ENCODE measurements at places on chromosomes 6 and 20.
A peak's percentile ranks its signal among the peaks of the same experiment; 100 is the strongest.

GRCh38 chr6:33333666-33334065 is 16.1 kb upstream of the ZBTB22 start:
- DNase-seq = no peak

DNA sequence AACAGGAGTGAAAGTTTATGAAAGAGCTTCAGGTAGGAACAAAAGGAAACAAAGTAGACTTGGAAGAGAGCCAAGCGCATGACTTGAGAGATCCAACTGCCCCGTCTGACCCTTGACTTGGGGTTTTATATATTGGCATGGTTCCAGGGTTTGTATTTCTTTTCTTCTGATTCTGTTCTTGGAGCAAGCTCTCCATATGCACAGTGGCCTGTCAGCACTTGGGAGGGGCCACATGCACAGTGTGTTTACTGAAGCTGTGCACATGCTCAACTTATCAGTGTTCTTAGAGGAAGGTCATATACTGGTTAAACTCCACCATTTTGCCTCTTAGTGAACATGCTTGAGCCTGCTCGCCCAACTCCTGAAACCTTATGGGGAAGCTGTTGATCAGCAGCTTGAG is 953.7 kb downstream of the TFAP2A start:
- no peak for DNase-seq

DNA sequence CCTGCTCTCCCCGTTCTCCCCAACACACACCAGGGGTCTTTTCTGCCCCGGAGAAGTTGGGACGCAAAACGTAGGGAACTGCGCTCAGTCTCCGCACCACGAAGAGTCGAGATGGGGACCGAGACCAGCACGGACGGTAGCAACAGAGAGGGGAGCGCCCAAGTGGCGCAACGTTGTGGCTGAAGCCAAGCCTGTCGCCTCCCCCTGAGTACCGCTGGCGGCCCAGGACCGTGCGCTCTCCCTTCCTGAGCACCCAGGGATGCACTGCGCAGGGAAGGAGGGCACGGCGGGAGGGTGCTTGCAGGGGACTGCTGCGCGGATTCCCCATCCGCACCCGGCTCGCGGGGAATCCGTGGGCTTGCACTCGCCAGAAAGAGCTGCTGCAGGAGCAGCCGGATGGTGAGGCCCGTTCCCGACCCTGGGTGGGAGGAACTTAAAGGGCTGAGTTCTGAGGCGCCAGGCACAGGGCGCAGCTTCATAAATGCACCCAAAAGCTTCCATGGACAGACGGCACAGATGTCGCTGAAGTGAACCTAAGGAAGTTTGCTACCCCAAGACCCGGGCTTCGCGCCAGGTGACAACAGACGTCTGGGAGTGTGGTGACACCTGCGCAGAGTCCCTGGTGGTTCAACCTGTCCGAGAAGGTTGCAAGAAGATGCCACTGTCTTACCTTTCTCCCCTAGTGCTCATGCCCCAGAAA is 178.7 kb downstream of the TBXT start:
- DNase-seq = no peak

GRCh38 chr6:42790549-42791181 is 8.8 kb downstream of the BICRAL start:
- DNase-seq = no peak

DNA sequence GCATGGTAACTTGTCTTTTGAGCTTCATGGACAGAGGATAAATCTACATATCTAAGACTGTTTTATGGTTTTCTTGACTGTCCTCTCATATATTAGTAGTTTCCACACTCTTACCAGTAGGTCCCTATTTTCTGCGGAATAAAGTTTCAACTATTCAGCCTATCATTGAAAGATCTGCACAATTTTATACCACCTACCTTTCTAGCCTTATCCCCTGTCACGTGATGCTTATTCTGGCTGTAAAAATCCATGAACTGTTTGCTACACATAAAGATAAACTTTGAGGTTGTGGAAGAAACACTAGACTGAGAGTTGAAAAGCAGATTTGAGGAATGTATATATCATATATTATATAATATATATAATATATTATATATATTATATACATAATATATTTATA is 423.8 kb downstream of the TENT5A start:
- no peak for DNase-seq

GRCh38 chr20:63696306-63696627 is 185 bp upstream of the TNFRSF6B start:
- DNase-seq = peak; percentile 47

DNA sequence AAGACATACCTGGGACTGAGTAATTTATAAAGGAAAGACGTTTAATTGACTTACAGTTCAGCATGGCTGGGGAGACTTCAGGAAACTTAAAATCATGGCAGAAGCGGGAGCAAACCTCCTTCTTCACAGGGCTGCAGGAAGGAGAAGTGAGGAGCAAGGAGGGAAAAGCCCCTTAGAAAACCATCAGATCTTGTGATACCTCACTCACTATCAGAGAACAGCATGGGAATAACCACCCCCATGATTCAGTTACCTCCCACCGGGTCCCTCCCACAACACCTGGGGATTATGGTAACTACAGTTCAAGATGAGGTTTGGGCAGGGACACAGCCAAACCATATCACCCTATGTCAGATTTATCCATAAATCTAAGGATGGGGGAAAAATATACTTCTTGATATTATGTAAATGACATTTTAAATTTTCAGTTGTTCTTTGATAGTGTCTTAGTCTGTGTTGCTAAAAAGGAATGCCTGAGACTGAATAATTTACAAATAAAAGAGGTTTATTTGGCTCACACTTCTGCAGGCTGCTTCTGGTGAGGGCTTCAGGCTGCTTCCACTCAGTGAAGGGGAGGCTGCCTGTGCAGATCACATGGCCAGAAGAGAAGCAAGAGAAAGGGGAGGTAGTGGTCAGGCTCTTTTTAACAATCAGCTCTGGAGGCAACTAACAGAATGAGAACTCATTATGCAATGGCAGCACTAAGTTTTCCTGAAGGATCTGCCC is 1.2 kb upstream of the MCM9 start:
- no peak for DNase-seq

GRCh38 chr6:54335871-54336270 is 27.6 kb downstream of the TINAG start:
- no peak for DNase-seq

GRCh38 chr6:117605169-117605826 is 3.0 kb upstream of the GOPC start:
- no peak for DNase-seq

DNA sequence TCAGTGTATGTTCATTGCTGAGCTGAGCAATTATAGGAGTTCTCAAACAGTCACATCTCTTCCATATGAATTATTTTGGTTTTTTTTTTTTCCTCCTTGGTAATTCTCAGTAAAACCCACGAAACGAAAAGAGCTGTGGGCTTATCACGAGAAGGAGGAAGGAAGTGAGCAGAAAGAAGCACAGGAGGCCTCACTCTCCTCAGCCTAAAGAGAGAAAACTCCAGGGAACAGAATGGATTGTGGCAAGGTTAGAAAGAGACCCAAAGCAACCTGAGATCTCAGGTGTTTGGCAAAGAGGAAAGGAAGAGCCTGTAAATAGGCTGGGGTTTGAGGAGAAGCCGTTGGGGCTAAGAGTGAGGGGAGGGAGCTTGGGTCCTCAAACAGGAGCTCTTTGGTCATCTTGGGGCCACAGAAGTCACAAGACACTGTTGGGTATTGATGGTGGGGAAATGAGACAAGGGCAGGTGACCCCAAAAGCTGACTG is 67.8 kb upstream of the CITED2 start:
- no peak for DNase-seq

- no peak for DNase-seq
Measured at GRCh38 chr6:142075516-142076101, 57.1 kb upstream of the GJE1 start.

DNA sequence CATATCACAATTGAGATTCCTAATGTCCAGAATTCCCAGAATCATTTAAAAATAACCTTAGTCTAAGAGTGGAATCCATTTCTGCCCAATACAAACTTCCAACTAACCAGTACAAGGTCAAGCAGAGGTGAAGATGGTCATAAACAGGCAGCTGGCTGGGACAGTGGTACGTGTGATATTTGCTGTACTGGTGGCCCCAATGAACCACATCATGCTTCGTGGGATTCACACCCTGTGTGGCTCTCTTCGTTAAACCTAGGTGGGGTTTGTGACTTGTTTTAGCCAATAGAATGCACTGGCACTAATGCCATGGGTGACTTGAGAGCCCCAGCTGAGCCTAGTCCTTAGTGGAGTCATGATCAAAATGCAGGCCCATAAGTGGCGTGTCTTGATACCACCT is 286.6 kb downstream of the KIF16B start:
- no peak for DNase-seq

DNA sequence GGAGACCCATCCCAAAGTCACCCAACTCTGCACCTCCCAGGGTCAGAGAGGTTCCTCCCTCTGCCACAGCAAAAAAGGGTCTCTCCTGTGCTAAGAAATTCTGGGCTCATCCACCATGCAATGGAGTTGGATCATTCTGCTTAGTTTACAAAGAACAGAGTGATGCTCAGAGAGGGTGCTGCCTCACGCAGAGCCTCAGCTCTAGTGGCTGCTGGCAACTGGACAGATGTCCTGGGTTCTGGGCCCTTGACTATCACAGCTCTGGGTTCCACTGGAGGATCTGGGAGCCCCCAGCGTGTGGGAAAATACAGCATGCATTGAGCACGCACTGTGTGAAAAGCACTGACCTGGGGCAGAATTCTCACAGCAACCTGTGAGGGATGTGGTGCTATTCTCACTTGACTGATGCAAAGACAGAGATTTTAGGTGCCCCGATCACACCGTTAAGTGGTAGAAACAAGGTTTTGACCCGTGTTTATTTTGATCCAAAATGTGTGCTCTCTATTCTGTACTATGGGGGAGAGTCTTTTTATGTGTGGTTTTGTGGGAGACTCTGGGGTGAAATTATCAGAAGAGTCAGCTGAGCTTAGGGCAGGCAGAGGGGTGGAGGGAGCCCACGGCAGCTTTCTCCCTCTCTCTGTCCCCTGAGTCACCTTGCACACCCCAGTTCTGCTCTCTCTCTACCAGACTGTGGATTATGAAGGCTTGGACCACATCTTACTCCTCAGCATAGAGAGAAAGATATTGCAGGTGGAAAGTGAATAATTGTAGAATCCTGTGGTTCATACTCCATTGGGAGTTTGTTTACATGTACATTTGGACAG is 19.9 kb downstream of the TREML4 start:
- no peak for DNase-seq

GRCh38 chr6:38974389-38975151 is 74.0 kb upstream of the GLP1R start:
- DNase-seq = no peak

- no peak for DNase-seq
Measured at GRCh38 chr6:135740580-135740979, 110.9 kb upstream of the PDE7B start.

GRCh38 chr6:60952500-60952899 is 1333.5 kb downstream of the KHDRBS2 start:
- DNase-seq = no peak

- DNase-seq = peak; percentile 53
Measured at GRCh38 chr6:64330694-64331307, 695.2 kb downstream of the PHF3 start.

DNA sequence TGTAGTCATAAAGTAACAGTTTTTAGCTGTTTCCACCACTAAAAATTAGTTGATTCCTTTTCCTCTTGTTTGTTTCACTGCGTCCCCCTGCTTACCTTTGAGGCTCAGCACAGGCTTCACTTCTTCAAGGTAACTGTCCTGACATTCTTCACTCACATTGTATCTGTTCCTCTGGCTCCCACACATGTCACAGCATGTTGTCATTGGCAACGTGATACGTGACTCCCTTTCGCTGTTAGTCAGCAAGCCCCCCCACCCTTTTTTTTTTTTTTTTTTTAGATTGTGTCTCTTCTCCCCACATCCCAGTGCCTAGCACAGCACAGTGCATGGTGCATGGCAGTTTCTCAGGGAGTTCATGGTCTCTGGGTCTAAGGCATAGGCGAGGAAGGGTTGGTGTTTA is 13.3 kb downstream of the VAPB start:
- DNase-seq = no peak

GRCh38 chr6:158115102-158115501 is 53.0 kb downstream of the SERAC1 start:
- no peak for DNase-seq
